ENCODE measurements at places on chromosomes 12 and 14.

- no peak for DNase-seq
These were observed 189.7 kb downstream of the FSCB start for GRCh38 chr14:44317441-44317746.

DNA sequence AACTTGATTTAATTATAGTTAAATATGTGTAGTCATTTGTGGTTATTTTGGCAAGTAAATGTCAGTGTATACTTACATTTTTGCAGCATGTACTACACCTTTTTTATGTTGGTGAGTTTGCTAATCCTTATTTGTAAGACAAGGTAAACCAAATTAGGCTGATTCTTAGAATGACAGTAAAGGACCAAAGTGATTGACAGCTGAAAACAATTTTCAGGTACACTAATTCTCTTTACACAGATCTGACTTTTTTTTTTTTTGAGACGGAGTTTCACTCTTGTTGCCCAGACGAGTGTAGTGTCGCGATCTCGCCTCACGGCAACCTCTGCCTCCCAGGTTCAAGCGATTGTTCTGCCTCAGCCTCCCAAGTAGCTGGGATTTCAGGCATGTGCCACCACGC is 8.4 kb downstream of the SLC25A3 start:
- no peak for DNase-seq

- DNase-seq, result peak; percentile 58
These were observed 620 bp upstream of the NID2 start for GRCh38 chr14:52069307-52070050.

- peak; percentile 36 for DNase-seq
These were observed 2.1 kb downstream of the WNK1 start for GRCh38 chr12:754473-754820.

GRCh38 chr14:61132894-61133293 is 148.2 kb downstream of the TMEM30B start:
- DNase-seq, result no peak

GRCh38 chr12:18430425-18431048 is 169.2 kb downstream of the PIK3C2G start:
- DNase-seq, result peak; percentile 71

DNA sequence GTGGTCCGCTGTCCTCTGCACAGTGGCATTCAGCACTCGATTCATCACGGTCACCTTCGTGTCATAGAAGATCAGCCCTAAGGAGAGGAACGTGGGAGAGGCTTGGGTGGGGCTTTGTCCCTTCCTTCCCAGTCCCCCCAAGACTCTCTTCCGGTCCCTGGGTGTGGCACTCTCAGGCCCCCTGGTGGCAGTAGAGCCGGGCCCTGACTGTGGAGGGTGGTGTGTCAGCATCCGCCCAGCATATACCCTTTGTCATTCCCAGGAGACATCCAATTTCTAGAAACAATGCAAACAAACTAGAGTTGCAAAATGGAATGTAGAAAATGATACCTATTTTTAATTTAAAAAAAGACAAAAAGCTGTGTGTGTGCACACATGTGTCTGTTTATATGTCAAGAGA is 45.0 kb downstream of the TRAFD1 start:
- DNase-seq, result peak; percentile 34

- DNase-seq, result no peak
These were observed 519 bp upstream of the AP1G2 start for GRCh38 chr14:23568021-23568599.

DNA sequence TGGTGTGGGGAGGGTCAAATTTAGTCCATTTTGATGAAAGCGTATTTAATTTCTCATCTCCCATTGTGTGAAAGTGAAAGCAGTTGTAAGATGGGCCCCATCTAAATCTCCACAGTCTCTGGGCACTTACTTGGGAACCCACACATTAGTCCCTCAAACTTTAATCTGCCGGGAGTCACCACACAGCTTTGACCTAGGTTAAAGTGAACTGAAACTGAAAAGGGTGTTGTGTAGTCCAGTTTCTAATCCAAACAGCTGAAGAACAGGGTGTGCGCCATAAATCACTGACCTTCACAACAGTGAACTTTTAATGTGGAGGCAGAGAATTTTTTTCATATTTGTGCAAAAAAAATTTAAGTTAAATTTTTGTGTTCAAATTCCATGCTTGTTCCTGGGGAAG is 48.4 kb upstream of the PTPRO start:
- no peak for DNase-seq

DNA sequence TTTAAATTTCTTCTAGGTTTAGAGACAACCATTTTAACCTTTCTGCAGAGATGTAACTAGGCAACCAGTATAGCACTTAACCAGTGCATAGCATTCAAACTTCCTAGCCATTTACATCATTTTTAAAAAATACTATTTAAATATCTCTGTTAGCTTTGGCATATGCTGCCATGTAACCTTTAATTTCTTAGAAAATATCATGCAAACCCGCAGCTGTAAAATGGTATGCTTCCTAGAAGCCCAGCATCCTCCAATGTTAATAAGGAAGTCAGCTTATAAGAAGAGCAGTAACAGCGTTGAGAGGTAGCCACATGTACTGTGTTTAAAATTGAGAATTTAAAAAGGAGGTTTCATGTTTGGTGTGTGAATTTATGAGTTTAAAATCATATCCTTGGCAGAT is 22.8 kb downstream of the GNG2 start:
- DNase-seq, result no peak

GRCh38 chr14:104178279-104178678 is 39.9 kb downstream of the KIF26A start:
- no peak for DNase-seq

DNA sequence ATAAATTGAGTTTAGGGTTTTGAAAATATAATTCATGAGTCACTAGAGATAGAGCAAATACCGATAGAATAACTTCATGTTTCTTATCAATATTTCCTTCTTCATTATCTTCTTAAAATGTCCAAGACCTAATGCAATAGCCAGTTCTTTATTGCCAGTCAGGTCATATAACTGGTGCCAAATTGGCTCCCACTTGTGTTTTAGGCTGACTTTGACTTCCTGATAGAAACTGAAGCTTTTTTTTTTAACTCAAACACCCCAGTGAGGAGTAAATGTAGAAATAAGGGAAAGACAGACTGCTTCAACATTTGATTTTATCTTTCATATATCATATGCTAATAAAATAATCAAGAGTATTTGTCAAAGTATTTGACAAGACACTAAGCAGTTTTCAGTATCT is 80.7 kb downstream of the ARMH4 start:
- no peak for DNase-seq

- peak; percentile 93 for DNase-seq
These were observed 130.9 kb upstream of the PLEKHA5 start for GRCh38 chr12:18998343-18999261.

DNA sequence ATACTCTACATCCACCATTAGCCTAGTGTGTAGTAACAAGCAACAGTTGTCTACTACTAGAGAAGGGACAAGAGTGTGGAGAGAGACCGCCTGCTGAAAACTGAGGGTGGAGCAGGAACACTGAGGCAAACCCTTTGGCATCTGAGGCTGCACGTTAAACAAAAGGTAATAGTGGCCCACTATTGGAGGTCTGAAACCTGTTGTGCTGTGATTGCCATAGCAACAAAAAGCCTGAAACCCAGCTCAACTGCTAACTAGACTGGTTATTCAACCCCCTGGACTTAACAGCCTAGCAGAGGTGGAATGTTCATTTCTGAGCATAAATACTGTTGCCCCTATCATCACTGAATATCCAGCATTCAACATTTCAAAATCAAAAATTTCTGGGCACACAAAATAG is 43.0 kb downstream of the PPP4R4 start:
- DNase-seq, result no peak

- DNase-seq, result no peak
These were observed 21.0 kb downstream of the TMTC1 start for GRCh38 chr12:29762637-29763300.

GRCh38 chr14:102902523-102903247 is 19.8 kb upstream of the AMN start:
- DNase-seq, result no peak

- DNase-seq, result no peak
These were observed 38.7 kb upstream of the GPATCH2L start for GRCh38 chr14:76112889-76113624.

- no peak for DNase-seq
These were observed 229.2 kb upstream of the TMTC1 start for GRCh38 chr12:30012816-30013450.

- peak; percentile 69 for DNase-seq
These were observed 9.3 kb upstream of the ESR2 start for GRCh38 chr14:64303471-64303917.

- DNase-seq, result peak; percentile 95
These were observed 3.6 kb downstream of the IFT43 start for GRCh38 chr14:75989134-75989533.

GRCh38 chr12:132249689-132250478 is 79.5 kb downstream of the GALNT9 start:
- no peak for DNase-seq

GRCh38 chr14:28875934-28876571 is 109.5 kb downstream of the FOXG1 start:
- no peak for DNase-seq

- no peak for DNase-seq
These were observed 51.5 kb downstream of the MED13L start for GRCh38 chr12:116226026-116226425.

All from fibroblast of mammary gland (primary cell).